ENCODE measurements at places on chromosomes 2 and 18.

GRCh38 chr2:11656671-11657101 lies 13.3 kb downstream of the NTSR2 start:
- DNase-seq = no peak

DNA sequence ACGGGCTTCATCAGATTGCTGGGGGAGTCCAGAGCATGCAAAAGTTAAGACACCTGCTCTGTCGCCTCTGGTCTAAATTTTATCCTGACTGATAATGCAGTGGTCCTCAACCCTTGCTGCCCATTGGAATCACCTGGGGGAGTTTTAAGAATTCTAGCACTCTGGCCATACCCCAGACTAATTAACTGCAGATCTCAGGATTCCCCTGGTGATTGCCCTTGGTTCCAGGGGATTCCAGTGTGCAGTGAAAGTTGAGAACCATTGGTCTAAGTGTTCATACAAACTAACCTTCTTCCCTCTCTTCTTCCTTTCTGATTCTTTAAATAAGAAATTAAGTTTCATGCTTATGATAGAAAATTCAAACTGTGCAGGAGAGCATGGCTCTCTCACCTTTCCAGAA lies 105.7 kb upstream of the MGAT5 start:
- DNase-seq = no peak

DNA sequence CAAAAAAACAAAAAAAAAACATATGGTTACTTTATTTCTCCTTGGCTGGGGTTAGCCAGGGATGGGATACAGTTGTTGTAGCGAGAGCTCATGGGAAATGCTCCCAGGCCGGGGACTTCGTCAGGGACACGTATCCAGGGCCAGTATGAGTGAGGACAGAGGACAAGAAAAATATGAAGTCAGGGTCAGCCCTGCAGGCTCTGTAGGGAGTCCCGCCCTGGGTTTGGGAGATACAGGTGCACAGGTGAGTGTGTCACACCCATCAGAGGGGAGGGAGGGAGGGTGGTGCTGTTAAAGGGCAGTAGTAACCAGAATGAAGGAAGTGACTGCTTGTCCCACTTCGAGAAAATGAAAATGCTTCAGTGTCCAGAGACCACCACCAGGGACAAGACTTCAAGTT lies 55.6 kb upstream of the RBM44 start:
- no peak for DNase-seq

DNA sequence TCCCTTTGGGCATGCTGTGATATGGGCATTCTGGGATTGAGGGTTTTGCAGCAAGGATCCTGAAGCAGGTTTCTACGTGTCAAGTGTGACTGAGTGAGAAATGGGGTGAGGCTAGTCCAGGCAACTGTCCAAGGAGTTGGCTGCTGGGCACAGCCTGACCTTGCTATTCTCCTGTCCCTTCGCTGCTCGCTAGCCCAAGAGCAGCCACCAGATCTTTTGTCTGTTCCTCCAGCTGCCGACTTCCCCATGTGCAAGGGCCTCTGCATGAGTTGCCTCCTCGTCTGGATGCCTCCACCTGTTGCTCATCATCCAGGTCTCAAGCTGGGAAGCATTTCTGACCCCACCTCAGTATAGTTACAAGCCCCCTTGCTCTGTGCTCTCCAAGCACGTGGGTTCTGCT lies 71.1 kb downstream of the DYSF start:
- DNase-seq = no peak

DNA sequence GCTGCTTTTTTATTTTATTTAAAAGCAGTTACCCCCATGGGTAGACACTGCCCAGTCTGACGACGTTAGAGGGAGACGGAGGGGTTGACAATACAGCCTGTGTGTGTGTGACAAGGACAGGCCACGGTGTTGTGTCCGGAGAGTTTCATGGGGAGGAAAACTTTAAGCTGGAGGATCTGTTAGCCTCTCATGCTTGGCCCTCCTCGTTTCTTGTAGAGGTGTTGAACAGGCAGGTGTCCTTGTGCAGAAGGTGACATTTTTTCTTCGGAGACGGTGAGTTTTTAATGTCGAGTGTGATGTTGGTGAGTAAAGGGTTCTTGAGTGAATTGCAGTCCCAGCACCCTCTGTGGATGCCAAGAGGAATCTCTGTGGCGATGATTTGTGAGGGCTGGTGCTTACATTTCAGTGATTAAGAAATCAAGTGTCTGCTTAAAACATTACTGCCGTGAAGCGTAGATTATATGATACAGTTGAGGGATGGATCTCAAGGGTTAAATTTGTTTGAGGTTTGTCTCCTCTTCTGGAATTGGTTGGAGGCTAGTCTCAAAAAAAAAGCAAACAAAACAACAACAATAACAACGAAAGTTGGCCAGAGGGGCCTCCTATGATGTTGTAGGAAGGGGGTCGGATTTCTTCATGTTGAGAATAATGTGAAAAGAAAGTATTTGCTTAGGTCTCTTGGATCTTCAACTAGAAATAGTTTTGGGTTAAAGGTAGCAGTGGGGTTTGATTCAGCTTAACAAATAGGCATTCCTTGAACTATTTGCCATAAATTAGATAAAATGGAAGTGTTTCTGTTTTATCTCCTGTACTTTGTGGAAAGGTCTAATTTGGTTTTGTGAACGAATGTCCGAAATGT lies 1.6 kb downstream of the NCOA1 start:
- no peak for DNase-seq

DNA sequence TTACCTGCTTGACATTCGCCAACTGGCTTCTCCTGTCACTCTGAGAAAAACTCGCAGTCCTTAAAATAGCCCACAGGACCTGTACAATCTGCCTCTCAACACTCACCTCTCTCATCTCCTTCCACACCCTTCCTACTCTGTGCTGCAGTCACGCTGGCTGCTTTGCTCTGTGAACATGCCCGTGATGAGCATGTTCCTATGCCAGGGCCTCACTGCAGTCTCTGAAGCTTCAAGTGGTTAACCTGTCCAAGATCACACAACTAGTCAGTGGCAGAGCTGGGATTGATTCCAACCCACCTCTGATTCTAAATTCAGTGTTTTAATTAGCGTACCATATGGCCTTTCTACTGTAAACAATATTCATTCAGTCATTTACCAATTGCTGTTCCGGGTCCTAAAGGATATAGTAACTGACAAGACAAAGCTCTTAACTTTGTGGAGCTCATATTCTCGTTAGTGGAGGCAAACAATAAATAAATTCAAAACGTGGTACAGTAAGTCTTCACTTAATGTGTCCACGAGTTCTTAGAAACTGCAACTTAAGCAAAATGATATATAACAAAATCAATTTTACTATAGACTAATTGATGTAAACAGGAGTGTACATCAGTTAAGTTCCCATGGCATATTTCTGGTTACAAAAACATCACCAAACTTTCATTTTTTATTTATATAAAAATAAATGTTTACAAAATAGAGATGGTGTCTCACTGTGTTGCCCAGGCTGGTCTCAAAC lies 38.9 kb upstream of the FBXO11 start:
- DNase-seq = no peak

DNA sequence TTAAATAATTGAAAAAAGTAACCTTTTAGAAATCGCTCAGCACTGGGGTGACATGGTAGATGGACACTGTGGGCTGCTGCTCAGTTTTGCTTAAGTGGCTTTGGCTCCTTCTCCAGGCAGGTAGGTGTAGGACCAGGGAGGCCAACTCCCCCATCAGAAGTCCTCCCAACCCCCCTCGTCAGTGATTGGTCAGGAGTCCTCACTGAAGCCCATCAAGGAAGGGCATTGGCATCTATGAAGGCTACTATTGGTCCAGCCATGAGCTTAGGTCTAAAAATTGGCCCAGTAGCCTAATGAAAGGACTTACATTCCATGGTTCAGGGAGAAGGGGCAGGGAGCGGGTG lies 34.7 kb downstream of the ST3GAL5 start:
- DNase-seq = no peak

DNA sequence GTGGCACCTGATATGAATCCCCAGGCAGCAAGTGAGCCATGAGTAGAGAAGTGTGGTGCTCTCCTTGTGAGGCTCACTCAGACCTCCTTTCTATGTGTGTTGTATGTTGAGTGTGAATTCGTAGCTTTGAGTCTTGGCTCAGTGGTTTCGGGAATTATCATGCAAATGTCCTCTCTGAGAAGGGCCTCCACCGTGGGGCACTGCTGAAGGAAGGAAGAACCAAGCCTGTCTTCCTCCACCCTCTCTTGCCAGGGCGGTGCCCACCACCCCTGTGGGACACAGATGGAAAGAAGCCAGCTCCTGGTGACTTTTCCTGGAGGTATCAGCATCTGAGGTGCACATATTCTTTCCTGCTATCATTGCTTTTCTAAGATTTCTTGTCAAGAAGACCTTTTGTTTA lies 156.1 kb downstream of the MYT1L start:
- no peak for DNase-seq

- no peak for DNase-seq
Observed at GRCh38 chr2:207692206-207693065, 19.0 kb upstream of the CCNYL1 start.

DNA sequence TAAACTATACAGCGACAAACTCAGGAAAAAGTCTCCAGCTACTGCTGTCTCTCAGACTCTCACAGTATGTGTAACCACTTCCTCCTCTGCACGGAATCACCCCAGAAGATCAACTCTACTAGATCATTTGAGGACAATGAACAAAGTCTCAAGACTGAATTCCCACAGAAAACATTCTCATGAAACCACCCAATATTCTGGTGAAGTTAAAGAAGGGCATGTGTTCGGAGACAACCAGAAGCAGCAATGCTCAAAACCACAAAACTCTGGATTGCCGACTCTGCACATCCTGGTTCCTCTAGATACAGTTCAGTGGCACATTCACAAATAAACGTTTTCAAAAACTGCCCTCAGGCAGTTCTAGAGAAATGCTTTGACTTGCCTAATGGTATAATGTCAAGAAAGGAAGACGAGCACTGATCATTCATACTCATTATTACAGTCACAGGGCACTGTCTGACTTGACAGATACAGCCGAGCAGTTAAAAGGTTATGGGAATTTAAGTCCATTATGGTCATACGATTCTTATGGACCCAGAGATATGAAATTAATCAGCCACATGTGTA lies 91.9 kb upstream of the STK17B start:
- DNase-seq = no peak

DNA sequence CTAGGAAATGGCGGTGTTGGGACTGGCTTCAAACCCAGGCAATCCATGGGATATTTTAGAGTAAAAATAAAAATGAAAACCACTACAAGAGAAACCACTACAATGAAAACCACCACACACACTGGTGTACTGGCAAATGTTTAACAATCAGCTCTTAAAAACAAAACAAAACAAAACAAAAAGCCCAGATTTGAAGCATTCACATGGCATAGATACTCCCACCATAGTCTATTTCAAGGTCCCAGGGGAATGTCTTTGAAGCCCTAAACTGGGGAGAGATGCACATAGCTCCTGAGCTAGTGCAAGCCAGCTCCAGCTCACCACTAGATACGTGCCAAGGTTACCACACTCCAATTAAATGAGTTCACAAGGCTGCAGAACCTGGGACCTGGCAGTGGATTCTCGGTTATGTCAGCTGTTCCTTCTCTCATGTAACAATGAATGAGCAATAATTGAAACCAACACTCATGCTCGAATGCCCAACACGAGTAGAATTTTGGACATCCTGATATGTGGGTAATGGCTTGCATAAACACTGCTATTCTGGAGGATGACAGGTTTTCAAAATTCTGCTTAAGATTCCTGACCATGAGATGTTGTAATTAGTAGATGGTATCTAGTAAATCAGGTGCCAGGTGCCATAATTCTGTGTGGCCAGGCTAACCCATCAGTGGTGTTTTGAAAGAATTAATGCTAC lies 102.2 kb downstream of the OSBPL6 start:
- no peak for DNase-seq

GRCh38 chr2:32825291-32825712 lies 121.5 kb upstream of the LTBP1 start:
- DNase-seq = no peak
